Nephron progenitor cell (in vitro differentiated cells): ENCODE measurements at places on chromosomes 11 and 22.

- DNase-seq = no peak
Measured at GRCh38 chr22:44299124-44299523, 13.6 kb downstream of the SHISAL1 start.

DNA sequence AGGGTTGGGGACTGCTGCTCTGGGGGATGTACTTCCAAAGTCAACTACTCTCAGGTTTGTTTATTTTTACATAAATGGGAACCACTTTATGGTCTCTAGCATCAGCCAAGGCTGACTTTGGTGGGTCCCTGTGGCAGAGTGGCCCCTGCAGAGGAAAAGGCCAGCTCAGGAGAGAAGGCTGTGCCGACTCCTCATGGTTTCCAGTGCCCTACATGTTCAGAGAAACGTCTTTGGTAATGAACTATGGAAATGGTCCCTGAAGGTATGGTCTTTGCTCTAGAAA lies 3.0 kb upstream of the ZDHHC8 start:
- DNase-seq = no peak

DNA sequence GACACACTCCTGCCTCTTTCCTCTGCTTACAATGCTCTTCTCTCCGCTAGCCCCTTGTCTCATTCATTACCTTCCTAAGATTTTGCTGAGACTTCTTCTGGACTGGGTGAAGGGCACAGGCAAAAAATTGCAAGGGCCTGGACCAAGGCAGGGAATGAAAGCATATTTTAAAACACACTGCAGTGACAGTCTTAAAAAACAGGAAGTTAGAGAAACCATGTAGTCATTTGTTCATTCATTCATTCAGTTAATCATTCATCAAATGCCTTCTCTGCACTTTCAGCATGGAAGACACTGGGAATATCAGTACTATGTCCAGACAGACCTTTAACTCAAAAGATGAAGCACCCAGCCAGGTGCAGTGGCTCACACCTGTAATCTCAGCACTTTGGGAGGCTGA lies 44.9 kb upstream of the SWAP70 start:
- no peak for DNase-seq

- DNase-seq = no peak
Measured at GRCh38 chr22:31736458-31736857, 13.5 kb downstream of the PRR14L start.

- no peak for DNase-seq
Measured at GRCh38 chr11:47056261-47056915, 119.8 kb downstream of the CSTPP1 start.
